Activated T-helper 1 cell treated with anti-CD3 and anti-CD28 coated beads, Interleukin-2, amount 50 U/mL, for 16 hours (primary cell): ENCODE measurements at places on chromosomes 13 and 19.

GRCh38 chr19:23377276-23377675 is 18.0 kb downstream of the ZNF91 start:
- DNase-seq: no peak

DNA sequence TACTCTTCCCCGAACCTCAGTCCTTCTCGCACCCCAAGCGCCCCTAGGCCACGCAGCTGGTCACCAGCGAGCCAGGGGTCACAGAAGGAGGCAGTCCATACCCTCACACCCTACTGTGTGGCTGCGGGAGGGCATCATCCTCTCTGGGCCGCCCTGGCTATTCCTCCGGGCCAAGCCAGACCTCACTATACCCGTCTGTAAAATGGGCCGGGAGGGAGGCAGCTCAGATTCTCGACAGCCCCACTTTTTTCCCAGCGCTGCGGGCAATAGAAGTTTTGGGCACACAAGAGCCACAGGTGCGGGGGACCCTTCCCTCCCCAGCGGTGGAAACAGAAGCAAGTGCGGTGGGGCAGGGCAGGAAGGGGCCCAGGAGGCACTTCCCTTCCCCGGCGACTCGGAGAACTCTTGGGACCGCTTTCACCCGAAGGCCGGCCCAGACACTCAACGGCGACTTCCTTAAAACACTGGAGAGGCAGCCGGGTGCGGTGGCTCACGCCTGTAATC is 5.6 kb upstream of the ARRDC2 start:
- DNase-seq: no peak

DNA sequence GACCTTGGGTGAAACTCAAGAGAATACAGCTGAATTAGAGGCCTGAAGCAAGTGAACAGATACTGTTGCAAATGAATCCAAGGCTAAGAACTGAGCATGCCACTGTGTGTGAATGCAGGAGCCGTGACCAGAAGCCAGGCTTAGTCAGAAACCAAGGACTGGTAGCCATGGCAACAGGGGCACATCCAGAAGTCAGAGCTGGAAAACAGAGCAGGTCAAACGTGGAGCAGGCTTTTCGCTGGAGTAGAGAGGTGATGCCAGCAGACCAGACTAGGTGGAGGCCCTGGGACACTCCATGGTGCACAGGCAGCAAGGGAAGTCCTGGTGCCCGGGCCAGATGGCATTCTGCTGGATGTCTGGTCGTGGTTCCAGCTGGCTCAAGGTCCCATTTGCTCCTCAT is 564.1 kb downstream of the PCDH9 start:
- DNase-seq: no peak

DNA sequence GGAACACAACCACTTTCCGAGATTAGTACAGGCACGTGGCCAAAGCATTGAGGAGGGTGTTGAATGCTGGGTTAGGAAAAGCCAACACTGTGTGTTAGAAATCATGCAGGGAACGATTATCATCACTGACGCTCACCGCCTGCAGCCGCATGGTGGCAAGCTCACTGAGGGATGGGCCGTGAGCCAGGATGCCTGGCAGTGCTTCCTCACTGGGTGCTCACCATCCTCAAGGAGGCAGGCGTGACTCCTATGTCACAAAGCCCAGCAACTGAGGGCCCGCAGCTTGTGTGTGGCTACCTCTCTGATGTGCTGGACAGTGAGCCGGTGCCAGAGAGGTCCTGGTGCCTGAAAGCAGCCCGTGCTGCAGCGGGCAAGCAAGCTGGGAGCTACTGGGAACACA is 30.4 kb upstream of the TIMM44 start:
- DNase-seq: no peak

DNA sequence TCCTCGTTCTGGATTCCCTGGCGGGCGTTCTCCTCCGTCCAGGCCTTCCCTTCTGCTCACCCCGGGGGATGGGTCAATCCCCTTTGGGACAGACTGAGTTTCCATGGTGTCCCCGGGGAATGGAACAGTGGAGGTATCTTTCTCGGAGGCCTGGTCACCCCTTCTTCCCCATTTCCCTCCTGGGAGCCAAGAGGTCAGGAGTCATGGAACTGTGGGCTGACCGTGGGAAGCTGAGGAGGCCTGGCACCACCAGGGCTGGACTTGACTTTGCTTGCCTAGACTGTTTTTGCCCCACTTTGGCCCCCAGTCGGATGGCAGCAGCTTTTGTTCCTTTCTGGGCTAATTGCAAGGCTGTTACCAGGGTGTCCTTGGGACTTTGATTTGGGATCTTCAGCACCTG is 2.0 kb downstream of the NACC1 start:
- DNase-seq: no peak

- no peak for DNase-seq
These were observed 2.0 kb downstream of the B3GNT3 start for GRCh38 chr19:17796838-17797423.

GRCh38 chr19:3057275-3057714 is 5.0 kb downstream of the TLE5 start:
- DNase-seq: no peak

DNA sequence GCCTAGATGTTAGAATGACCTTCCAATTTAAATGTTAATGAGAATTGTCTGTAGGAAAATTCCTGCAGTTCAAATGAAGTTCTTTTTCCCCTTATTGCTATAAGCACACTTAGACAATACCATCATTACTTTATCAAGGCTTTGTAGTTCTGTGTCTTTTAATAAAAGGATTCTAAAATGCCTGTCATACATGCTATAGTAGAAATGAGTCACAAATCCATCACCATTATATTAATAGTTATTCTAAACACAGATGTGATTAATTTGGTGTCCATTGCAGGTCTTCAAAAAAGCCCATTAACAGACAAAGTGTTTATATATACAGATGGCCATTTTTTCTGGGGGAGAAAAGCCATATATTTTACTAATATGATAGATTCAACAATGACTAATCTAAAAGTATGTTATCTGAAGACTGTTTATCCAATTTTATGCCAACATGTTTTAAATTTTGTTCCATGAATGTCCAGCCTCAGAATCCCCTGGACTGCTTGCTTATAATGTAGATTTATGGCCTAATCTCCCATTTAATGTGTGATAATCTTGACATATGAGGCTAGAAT is 1678.3 kb upstream of the PCDH20 start:
- no peak for DNase-seq

DNA sequence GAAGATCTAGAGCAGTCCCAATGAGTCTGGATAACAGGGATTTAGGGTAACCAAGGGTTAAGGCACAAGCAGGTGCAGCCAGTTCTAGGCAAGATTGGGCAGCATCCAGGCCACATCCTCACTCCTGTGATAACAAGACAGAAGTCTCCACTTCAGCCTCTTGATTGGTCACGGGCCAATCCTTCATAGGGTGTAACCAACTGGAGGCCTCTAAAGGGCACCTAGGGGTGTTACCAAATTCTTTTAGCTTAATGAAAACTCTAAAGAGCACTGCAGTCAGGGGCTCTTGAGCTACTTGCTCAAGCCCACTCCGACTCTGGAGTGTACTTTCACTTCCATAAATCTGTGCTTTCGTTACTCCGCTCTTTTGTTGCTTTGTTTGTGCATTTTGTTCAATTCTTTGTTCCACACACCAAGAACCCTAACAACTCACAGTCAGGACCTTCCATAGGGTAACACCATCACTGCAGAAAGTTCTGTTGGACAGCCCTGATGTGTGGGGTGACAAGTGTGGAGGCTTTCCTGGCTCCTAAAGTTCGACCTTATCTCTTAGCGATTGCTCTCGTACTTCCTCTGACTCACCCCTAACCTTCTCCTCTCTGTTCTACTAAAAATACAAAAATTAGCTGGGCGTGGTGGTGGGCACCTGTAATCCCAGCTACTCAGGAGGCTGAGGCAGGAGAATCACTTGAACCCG is 36.1 kb downstream of the ZSWIM9 start:
- DNase-seq: no peak

DNA sequence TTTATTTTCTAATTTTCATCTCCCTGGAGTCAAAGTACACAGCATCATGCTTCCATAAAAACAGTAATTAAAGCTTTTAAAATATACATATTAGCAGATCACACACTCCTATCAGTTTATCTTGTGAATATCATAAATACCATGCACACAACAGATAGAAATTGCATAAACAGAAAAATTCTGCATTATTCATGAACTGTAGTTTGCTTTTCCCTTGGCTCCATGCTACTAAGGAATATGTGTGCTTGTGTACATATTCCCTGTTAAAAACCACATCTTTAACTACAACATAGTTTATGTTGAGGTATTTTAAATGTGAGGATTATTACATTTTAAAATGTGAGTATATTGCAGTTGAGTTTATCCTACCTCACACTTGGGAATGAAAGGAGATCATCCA is 193.5 kb downstream of the FGF14 start:
- DNase-seq: no peak

DNA sequence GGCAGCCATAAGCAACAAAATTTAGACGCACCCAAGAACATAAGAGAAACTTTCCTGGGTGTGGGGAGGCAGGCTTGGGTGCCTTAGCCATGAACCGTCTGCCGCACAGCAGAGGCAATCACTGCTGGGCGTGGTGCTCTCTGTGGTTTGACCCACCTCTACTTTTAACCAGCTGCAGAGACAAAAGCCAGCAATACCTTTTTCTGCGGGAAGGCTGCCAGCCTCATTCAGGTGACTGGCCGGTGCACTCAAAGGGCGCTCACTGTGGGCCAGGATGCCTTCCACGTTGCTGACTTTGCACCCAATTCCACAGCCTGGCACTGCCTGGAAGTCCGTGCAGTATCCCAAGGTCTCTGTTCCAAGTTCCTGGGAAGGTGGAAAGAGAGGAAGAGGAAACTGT is 69.1 kb downstream of the ATP7B start:
- no peak for DNase-seq

DNA sequence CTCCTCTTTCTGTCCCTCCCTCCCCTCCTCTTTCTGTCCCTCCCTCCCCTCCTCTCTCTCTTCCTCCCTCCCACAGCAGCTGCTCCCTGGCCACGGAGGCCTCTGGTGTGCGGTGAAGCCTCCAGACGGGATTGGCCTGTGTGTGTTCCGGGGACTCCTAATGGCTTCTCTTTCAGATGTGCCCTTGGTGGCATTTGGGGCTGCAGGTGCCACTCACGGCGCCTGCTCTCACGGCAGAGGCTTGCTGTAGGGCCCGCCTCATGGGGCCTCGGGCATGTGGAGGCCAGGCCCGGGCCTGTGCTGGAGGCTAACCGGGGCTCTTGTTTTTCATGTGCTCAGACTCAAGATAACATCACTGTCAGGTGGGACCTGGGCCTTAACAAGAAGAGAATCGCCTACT is 20.9 kb downstream of the UPF1 start:
- DNase-seq: no peak

- no peak for DNase-seq
These were observed 697 bp downstream of the FCGRT start for GRCh38 chr19:49512970-49513745.

DNA sequence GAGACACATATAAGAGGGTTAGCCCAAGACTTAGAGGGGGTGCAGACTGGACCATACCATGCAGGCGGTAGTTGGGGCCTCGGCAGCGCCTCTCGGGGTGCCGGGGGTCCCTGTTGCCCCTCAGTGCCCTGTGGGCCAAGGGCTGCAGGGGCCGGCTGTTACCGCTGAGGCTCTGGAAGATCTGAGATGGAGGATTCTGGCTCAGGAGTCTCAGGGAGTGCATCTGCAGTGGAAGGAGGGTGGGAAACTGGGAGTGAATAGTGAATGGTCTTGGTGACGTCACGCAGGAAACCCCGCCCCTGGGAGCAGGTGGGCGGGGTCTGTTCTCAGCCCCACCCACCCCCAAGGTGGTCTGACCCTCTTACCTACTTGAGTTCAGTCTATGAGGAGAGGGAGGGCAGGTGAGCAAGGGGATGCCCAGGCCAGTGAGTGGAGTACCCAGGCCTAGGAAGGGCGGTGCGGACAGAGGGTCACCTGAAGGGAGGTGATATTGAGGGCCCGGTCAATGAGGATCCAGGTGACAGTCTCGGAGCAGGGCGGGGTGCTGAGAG is 1.7 kb upstream of the DBP start:
- no peak for DNase-seq

DNA sequence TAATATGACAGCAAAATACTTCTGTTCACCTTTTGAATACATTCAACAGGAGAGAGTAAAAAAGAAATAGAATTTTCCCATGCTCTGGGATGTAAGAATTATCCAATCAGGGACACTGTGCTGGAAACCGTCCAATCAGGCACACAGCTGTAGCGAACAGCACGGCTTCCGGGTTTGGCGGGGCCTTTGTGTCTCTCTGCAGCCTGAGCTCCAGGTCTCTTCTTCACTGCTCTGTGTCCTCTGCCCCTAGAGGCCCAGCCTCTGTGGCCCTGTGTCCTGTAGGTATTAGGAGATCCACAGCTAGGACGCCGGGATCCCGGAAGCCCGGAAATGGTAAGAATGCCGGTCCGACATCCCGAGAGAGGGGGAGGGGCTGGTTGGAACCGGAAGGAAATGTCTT is 92.7 kb downstream of the ZNF737 start:
- DNase-seq: no peak

- DNase-seq: no peak
These were observed 58.4 kb downstream of the SPRYD7 start for GRCh38 chr13:49877629-49878218.

DNA sequence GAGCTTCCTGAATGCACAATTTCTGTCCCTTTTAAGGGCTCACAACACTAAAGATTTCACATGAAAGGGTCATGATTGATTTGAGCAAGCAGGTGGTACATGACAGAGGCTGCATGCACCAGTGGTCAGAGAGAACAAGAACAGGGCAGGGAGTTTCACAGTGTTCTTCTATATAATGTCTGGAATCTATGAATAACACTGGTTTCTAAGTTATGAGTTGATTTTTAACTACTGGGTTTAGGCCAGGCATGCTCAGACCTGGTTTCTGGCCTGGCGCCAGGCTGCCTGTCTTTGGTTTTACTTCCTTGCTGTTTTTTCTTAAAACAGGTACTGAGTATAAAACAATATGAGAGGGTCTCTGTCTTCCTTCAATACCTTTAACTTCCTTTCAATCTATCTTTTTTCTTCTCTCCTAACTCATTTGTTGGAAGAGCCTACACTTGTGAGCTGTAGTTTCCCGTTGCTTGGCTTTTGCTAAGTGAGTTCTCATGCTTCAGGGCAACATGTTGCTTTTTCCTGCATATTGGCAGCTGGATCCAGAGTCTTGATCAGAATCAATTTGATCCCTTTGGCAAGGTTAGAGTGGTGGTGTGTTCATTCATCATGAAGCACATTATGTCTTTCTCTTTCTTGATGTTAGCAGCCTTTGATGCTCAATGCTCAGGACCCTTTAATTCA is 38.5 kb upstream of the FGF14 start:
- no peak for DNase-seq
